Right kidney (tissue), 9 donors: ENCODE measurements at places on chromosomes 2 and 18.

DNA sequence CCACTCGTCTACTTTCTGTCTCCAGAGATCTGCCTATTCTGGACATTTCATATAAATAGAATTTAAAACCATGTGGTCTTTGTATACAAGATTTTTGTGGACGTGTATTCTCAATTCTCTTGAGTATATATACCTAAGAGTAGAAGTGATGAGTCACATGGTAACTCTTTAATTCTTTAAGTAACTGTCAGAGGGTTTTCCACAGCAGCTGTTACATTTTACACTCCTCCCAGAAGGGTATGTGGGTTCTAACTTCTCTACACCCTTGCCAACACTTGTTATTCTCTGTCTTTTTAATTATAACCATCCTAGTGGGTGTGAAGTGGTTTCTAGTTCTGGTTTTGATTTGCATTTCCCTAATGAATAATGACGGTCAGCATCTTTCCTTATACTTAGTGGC is 70.9 kb downstream of the MAP3K20 start:
- no peak for DNase-seq

DNA sequence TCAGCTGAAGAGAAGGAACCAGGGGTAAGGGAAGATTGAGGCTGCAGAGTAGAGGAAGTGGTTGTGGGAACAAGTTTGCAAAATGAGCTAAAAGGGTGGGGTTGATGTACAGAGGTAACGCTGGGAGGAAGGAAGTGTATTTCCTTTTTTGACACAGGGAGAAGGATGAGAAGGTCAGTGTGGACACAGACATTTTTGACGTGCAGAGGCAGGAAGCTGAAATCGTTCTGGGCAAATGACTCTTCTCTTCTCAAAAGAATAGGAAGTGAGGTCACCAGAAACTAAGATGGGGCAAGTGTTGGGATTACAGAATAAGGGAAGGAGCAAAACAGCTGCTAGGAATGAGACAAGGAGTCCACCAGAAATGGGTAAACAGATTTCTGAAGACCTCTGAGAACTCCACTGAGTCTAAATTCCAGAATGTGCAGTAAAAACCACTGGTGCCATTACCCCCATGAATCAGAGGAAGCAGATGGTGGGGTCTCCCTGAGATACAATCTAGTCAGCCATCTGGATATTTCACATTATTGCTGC is 20.0 kb upstream of the RNF149 start:
- DNase-seq, result no peak

DNA sequence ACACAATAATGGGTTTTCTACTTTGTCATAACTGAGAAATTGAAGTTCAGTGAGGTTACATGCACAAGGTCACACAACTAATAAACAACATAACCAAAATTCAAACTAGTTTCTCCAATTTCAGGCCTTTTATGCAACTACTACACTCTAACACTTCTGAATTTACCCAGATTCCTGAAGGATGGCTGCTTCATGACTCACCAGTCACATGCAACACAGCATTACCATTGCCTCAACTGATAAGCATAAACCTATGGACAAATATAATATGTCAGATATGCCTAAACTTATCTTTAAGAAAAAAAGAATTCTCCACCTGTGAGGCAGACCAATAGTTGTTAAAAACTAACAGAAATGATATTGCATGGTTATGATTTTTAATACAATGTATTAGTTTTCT is 586.5 kb upstream of the SLC8A1 start:
- no peak for DNase-seq

DNA sequence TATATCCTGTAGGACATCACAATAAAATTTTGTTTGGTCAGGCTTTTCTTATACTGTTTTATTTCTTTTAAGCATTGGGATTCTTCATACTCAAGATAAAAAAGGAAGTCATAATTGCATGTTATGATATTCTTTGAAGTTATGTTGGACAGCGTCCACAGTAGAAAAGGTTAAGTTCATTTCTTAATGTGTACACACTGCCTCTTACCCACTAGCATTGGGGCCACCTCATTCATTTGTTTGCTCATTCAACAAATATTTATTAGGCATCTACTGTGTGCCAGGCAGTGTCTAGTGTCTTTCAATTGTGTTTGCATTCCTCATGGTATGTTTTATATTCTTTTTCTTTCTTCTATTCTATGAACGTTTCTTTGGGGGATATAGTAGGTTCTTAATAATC is 70.2 kb downstream of the PTPRM start:
- DNase-seq, result no peak

- no peak for DNase-seq
Observed at GRCh38 chr18:74496508-74497323, 553 bp downstream of the CNDP2 start.
